ENCODE measurements at places on chromosomes 7 and 10.

DNA sequence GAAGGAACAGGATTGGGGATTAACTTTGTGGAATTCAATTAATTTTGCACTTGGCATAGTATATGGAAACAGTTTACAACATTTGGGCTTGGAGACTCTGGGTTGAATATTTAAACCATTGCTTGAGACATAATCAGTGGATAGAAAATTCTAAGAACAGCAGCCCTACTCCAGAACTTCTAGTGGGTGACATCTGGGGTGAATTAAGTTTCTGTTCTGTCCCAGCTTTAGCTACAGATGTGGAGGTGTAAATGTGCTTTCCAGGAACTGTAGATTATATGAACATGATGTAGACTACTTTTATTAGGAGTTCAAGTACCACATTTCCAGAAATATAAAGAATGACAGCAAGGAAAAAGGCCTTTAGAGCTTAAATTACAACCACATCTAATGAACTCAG lies 51.9 kb upstream of the SKAP2 start:
- no peak for DNase-seq

DNA sequence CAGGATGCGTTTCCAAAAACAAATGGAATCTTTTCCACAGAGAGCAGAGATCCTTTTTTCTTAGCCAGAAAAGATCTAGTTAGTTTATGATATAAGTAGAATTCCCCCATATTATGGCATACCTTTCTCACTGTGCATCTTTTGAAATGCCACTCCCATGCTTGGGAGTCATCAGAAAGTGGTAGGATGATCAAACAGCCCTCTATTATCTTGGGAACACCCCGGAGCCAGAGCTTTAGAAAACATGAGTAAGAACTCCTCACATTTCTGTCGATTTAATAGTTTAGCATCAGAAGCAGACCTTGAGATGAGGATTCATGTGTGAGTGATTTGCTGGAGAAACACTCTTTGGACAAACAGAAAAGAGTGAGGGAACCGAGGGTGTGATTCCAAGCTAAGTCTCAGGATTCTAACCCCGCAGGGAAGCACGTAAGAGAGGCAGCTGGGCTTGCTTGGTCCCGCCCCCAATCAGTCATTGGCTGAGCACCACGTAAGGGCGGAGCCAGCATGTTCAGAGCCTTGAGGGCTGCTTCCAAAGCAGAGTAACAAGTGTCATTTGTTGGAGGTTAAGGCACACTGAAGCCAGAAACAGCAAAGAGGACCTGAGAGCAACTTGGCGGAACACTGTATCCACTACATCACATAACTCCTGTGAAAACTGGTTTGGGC lies 43.7 kb upstream of the NXPH1 start:
- peak; percentile 26 for DNase-seq

DNA sequence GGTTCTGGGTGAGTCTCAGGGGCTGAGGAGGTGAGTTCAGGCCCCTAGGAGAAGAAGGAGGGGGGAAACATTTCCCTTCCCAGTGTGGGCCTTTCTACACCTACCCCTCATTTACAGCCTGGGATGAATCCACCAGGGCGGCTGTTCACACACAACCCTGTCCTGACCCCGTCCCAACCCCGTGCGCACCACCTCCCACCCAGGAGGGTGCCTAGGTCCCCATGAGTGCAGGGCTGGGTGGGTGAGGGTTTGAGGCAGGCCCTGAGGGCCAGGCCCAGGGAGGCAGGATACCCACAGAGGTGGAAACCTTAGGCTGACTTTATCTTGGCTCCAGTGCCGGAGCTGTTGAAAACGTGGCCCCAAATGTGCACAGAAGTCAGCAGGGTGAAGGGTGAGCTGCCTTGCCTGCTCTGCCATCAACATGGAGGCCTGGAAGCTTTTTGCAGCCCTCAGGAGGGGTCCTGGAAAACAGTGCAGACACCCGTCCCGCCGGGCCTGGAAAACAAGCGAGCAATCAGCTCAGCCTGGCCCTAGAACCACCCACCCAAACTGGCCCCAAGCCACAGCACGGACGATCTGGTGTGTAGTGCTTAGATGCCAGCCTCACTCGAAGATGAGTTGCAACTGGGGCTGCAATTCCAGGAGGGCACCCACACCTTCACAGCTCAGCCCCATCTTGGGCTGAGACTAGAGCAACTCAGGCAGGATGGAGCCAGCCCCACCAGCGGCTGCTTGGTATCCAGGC lies 9.3 kb upstream of the RET start:
- DNase-seq = no peak

- no peak for DNase-seq
Measured at GRCh38 chr7:38318803-38319416, 45.5 kb upstream of the TARP start.

DNA sequence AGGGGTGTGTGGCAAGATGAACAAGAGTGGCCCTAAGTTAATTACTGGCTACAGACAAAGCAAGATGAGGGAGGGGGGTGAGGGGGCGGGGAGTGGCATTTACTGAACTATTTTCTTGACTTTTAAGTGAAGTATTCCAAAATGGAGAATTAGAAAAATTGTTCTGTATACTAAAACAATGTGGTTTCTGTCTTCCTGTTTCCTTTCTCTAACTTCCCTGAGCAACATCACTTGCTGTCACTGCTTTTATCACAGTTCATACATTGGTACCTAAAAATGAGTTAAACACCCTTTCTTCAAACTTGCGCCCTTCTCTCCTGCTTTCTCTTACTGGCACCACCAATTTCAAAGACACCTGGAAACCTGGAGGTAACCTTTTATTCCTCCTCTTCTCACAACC lies 21.6 kb downstream of the PDZD8 start:
- no peak for DNase-seq

GRCh38 chr7:20783700-20784387 lies 2.8 kb downstream of the SP8 start:
- no peak for DNase-seq

GRCh38 chr10:111265341-111265740 lies 188.5 kb downstream of the ADRA2A start:
- no peak for DNase-seq

GRCh38 chr10:14772399-14772798 lies 2.3 kb downstream of the FAM107B start:
- no peak for DNase-seq

- DNase-seq = no peak
Measured at GRCh38 chr7:30159163-30159562, 24.4 kb downstream of the MTURN start.

- no peak for DNase-seq
Measured at GRCh38 chr7:92303761-92304160, 58.0 kb downstream of the ANKIB1 start.

DNA sequence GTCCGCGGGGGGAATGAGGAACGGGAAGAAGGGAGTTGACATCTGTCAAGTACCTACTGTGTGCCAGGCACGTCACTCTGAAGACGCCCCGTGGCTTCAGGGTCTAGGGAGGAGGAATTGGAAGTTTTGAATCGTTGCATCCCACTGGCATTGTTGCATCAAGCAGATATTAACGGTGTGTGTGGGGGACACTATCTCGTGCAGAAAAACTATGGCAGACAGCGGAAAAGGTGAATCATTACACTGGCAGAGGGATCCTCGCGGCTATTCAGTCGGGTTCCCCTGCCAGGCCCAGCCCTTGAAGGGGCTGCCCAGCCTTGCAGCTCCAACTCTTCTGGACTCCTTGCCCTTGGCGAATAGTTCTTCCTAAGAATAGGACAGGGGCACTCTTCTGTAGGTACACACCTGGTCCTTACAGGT lies 1.0 kb upstream of the KIAA1549 start:
- DNase-seq = no peak

- no peak for DNase-seq
Measured at GRCh38 chr10:124667425-124668345, 76.5 kb downstream of the FAM53B start.

DNA sequence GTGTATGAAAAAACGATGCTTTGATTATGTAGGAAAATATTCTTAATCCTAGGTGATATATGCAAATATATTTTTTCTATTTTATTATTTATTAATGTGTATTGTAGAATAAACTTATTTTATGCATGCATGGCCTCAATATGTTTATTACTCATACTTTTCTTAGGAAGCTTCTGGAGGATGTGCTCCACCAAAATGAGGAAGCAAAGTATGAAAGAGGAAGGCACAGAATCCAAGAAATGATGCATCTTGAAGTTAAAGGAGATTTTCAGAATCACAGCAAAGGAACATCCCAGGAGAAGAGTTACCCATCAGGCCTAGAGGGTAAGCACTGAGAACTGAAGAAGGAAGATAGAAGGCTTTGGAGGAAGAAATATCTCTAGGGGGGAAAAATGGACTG lies 35.0 kb upstream of the MRPS16 start:
- no peak for DNase-seq

- DNase-seq = no peak
Measured at GRCh38 chr7:105799006-105799405, 77.4 kb downstream of the ATXN7L1 start.

- no peak for DNase-seq
Measured at GRCh38 chr7:142954680-142955268, 7.4 kb downstream of the KEL start.

GRCh38 chr7:77327932-77328628 lies 88.1 kb downstream of the GSAP start:
- DNase-seq = no peak

- no peak for DNase-seq
Measured at GRCh38 chr10:17120694-17121093, 8.9 kb downstream of the CUBN start.

DNA sequence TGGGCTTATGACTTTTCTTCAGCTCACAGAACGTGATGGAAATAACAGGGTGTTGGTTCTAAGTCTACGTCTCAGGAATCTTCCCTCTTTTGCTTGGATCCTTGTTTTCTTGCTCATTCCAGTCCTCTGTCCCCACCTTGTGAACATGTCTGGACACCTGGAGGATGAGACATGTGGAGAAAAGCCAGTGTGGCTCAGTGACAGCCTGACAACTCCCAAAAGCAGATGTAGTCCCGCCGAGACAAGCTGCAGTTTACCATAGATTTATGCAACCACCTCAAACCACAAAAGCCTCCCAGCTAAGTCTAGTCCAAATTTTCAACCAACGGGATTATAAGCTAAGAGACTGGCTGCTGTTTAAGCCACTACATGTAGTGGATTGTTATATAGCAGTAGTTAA lies 476.1 kb downstream of the SH2D4B start:
- DNase-seq = no peak

DNA sequence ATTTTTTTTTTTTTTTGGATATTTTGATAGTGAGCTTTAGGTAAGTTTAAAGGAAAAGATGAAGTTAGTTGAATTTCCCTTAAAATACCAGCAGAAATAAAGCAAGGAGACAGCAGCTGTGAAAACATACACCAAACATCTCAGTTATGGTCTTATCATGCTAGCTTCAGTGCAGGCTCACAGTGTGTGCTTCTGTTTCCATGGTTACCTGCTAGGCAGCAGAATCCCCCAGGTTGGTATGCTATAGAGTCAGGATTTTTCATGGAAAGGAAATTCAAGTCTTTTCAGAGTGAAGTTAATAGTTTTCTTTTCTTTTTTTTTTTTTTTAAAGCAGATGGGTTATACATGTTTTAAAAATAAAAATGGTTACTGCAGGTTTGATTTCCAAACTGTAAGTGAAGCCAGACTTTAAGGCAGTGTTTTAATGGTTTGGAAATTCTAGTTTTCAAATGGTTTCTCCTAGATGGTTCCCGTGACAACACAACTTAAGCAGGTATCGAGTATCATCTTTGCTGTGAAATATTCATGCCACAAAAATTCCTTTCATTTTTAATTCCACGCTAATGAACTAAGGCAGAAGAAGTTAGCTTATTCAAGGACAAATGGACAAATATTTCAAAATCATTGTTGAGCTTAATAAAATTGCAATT lies 230.9 kb downstream of the BICC1 start:
- no peak for DNase-seq

- no peak for DNase-seq
Measured at GRCh38 chr10:4354382-4354812, 471.6 kb upstream of the AKR1E2 start.

GRCh38 chr7:137421366-137421765 lies 77.8 kb upstream of the PTN start:
- DNase-seq = no peak

GRCh38 chr7:47669178-47669891 lies 87.4 kb upstream of the TNS3 start:
- DNase-seq = no peak

- DNase-seq = no peak
Measured at GRCh38 chr7:15476531-15476918, 85.3 kb downstream of the AGMO start.

DNA sequence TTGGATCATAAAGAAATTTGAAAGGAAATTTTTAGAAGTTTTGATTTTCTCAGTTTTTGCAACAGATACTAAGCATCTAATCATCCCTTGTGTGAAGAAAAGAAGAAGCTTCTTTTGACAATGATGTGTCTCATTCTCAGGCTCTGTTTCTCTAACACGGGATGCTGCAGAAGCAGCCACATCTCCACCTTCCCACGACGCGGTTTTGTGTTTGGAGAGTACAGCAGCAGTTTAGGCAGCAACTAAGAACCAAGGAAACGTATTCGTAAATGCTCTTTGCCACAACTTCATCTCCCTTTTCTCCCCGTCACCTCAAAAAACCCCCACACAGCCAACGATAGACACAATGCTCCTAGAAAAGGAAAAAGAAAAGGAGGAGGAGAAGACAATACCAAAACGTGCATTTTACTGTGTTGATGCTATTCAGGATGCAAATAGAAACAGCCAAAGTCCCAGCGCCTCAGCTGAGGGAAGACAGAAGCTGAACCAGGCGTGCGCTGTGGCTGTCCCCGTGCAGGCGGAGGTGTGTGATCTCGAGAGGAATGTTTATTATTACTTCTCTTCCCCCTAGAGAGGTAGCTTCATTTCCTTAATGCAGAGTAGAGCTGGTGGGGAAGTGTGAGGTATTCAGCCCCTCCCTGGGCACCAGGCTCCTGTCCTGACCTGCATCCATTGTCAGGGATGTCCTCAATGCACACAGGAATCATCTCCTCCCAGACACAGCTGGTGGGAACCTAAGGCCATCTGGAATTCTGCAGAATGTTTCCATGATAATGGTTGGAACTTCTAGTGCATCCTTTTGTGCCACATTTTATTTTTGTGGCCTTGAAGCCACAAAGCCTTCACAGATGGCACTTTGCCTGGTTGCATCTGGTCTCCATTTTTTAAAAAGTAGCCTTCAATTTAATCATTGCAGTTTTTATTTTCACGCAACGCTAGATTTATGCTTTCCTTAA lies 174.6 kb upstream of the KLF6 start:
- no peak for DNase-seq

GRCh38 chr10:82618007-82618406 lies 743.0 kb downstream of the NRG3 start:
- no peak for DNase-seq

DNA sequence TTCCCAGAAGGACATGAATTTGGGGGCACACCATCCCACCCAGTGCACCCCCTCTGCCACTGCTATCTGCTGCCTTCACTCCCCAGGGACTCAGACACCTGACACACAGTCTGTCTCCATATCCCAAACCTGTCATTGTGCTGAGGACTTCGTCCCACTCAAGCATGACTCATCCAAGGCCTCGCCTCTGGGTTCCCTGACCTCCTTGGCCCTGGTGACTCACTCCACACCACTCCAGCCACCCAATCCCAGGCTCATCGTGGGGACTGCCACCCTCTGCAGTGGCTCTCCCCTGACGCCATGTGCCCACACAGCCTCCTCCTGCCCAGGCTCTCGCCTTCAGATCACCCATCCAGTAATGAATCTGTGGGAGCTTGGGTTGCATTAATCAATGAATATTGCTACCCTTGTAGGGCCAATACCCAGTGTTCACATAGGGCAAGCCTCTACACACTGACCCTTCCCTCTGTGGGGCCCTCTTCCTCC lies 6.6 kb upstream of the INSIG1 start:
- DNase-seq = no peak

All from NCI-H774 (cell line).